ENCODE measurements at places on chromosomes 1 and 21. TPM values are rescaled to one million over a fixed set of nuclear protein-coding genes. Genes with fewer than 3 reads are reported as not detected.

The LCA5L gene
- 7.9 TPM for total RNA-seq

The SPRR1B gene
- total RNA-seq, result not detected

The BARHL2 gene
- total RNA-seq, result not detected

The HHIPL2 gene
- not detected for total RNA-seq

The CEP350 gene
- 127 TPM for total RNA-seq

The SLC30A10 gene
- not detected for total RNA-seq

The TMCC2 gene
- total RNA-seq, result 4.8 TPM

The LHX8 gene
- total RNA-seq, result not detected

The F3 gene
- total RNA-seq, result 7.0 TPM

Data from gastrocnemius medialis (tissue), 4 donors.